NCI-H1105 treated with DMSO at 0.1 percent for 48 hours (cell line): ENCODE measurements at places on chromosomes 2 and 18.

- DNase-seq: no peak
Measured at GRCh38 chr2:241608881-241609280, 28.1 kb downstream of the THAP4 start.

DNA sequence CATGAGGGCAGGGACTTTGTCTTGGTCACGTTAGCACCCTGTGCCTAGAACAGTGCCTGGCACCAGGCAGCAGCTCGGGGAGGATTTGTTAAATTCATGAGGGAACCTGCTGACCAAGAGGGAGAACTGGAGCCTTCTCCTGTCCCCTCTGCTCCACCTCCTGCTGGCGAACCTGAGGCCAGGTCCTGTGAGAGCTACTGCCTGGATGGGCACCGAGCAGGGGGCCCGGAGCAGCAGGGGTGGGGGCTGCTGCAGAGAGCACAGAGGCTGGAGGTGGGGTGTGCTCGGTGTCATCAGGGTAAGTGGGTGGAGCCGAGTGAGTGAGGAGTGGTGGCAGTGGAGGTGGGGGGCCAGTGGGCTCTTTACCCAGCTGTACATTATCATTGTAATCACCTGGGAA, 52.1 kb upstream of the FAHD2A start:
- no peak for DNase-seq

- no peak for DNase-seq
Measured at GRCh38 chr2:64442801-64443429, 11.0 kb upstream of the LGALSL start.

GRCh38 chr2:44169155-44169898, 652 bp downstream of the PPM1B start:
- peak; percentile 30 for DNase-seq

GRCh38 chr2:205141381-205141780, 540.9 kb upstream of the NRP2 start:
- no peak for DNase-seq

DNA sequence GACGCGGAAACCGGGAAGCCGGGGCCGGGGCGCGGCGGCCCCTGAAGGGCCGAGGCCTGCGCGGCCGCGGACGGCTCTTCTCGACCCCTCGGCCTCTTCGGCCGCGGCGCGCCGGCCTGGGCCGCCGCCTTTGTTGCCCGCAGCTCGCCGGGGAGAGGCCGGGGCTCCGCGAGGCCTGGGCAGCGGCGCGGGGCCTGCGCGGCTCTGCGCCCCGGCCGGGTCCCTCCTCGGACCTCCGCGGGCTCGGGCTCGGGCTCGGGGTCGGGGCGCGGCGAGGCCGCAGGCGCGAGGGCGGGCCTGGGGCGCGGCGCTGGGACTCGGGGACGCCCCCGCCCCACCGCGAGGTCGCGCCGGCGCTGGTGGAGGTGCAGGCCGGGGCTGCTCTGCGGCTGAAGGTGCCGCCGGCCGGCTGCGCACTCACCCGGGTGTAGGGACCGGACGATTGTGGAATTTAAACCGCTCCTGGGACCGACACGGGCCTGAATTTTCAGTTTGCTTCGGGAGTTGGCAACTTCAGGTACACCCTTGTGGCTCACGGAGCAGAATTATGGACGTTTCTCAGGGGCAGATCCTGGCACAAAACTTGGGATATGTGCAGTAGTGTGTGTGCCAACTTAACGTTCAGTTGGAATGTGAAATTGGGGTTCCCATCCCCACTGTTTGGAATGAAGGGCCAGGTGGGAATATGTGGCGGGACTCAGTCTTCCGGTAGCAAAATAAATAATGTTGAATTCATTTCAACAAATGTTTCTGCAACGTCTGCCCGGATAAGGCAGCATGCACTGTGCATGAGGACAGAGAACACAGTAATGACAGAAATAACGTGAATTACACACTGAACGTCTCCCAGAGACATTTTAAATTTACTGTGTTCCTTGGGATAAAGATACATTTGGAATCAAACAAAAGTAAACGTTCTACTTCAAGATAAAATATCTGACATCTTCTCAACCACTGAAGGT, 787 bp downstream of the SOCS6 start:
- peak; percentile 38 for DNase-seq

GRCh38 chr18:68449292-68449691, 265.6 kb downstream of the TMX3 start:
- no peak for DNase-seq
